ENCODE measurements at places on chromosomes 2 and 18. TPM values are rescaled to one million over a fixed set of nuclear protein-coding genes. Genes with fewer than 3 reads are reported as not detected.

TIA1 gene
- 58.1 TPM for total RNA-seq

CHN1 gene
- total RNA-seq = 6.1 TPM

VWC2L gene
- total RNA-seq = not detected

SGO2 gene
- 1.3 TPM for total RNA-seq

C2orf80 gene
- total RNA-seq = not detected

IL1A gene
- not detected for total RNA-seq

NOSTRIN gene
- 11.9 TPM for total RNA-seq

MREG gene
- 0.82 TPM for total RNA-seq

TMEM17 gene
- 2.5 TPM for total RNA-seq

DNA sequence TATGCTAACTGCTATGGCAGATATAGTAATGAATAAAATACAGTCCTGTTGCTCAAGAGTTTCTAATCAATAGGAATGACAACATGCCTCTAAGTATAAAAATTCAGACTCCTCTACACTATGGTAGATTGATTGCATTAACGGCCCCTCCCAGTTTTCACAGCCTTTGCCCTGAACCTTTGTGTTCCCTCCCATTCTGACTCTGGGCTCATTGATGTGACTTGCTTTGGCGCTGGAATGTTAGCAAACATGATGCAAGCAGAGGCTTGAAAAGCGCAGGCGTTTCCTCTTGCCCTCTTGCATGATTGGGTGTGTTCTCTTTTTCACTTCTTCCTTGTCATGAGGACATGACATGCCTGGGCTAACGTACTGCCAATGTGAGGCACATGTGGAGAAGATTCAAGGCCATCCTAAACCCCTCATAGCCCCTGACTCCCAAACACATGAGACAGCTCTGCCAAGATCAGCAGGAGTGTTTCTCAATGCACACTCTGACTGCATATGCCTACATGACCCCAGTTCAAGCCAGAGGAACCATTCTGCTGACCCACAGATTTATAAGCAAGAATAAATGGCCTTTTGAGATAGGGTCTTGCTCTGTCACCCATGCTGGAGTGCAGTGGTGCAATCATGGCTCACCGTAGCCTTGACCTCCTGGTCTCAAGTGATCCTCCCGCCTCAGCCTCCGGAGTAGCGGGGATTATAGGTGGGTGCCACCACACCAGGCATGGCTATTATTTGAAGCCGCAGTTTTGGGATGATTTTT lies 49.7 kb upstream of the CD28 start:
- peak; percentile 32 for DNase-seq

DNA sequence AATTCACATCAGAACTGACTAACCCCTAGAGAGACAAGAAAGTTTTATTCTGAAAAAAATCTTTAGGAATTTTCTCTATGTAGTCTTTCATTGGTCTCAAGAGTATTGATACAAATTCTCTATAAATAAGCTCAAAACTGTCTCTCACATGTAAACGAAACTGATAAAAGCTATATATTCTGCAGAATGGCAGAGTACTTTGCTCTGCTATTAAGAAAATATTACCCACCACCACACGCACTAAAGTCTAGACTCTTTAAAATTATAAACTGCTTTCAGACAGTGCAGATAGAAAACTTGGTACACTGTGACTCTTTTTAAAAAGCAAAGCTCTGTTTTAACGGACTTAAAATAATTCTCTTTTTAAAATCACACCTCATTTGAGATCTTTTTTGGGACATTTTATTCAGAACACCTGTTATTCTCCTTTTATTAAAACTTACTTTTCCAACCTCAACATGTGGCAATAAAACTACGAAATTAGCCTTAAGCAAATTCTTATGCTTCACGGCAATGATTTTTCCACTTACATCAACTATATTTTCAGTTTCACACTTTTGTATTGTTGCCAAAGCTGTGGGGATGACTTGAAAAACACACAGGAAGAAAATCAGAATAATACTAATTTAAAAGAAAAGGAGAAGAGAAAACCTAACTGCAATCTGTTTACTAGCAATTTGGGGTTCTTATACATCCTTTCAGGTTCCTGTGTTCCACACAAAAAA lies 58.0 kb downstream of the CCDC88A start:
- no peak for DNase-seq

DNA sequence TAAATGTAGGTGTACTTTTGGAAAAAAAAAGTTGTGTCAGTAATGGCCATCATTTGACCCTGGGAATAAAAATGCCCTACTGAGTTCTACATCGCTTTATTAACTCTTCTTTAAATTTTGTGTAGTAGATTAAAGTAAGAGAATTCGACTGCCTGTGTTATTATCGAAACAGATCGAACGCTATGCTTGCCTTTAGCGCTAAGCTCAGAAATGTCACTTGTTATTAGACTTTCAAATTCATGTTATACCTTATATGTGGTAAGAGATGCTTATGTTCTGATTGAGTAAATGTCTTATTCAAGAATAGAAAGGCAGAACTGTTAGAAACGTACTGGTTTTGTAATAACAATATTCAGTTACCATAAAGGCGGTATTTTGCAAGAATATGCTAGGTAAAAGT lies 1.4 kb downstream of the UGP2 start:
- DNase-seq = no peak

GRCh38 chr2:99609851-99610381 lies 120.1 kb upstream of the REV1 start:
- no peak for DNase-seq

GRCh38 chr2:181231886-181232621 lies 225.1 kb upstream of the ITGA4 start:
- DNase-seq = no peak

GRCh38 chr2:241863536-241863954 lies 4.9 kb upstream of the PDCD1 start:
- DNase-seq = no peak

DNA sequence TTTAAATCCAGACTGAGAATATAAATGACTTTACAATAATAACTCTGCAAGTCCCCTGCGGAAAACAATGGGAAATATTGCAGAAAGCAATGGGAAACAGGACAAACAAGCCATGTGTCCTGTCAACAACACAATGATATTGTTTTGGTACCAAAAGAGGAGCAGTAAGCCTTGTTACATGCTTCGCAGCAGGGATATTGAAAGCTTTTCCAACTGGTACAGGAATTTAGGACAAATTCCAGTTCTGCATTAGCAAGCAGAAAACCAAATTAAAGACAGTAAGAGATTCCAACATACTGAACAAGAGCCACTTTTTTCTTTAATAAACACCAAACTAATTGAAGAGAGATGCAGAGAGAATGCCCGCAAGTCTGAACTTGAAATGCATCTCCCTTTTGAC lies 30.0 kb downstream of the FRZB start:
- no peak for DNase-seq

DNA sequence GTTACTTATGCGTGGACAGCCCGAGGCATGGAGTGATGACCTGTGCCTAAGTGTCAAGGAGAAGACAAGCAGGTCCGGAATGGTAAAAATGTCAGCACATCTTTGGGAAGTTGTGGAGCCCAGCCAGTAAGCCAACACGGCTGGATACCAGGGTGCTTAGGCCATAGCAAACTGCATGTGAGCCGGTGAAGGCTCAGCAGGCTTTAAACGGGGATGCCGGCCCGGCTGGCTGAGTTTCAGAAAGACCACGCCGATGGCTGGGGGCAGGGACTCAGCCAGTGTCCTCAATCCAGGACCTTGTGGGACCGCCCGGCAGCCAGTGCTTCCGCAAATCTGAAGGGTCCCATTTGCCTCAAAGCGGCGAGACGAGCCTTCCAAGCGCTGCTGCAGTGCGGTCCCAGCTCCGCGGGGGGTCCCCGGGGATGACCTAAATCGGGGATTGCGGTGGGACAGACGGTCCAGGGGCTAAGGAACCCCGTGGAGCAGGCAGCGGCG lies 946 bp upstream of the AGAP1 start:
- peak; percentile 30 for DNase-seq

GRCh38 chr2:6896930-6897759 lies 19.6 kb downstream of the RSAD2 start:
- no peak for DNase-seq

GRCh38 chr18:72470391-72470790 lies 73.8 kb downstream of the CBLN2 start:
- DNase-seq = no peak

DNA sequence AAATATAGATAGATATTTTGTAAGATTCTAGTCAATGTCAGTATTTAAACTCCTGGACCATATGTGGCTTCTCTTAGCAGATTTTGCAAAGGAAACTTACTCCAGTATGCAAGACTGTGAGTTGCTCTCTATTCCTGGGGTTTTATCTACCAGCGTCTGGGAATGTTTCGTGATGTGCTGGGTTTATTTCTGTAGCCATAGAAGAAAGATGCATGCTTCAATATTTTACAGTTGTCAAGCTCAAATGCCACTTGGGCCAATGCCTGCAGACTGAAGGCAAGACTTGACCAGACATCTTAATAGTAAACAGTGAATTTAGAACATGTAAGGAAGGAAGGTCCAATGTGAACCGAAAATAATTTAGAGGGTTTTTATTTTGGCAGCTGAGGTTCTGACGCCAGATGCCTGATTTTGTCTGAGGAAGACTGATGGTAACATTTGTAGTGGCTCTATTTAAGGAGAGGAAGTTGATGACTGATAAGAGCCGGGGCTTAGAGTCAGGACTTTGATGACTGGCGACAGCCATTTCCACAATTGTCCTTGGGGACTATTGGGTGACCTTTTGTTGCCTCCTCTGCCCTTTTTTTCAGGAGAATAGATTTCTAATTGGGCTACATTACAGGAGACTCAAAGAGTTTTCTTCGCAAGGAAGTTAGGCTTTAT lies 154.3 kb downstream of the RAPGEF4 start:
- DNase-seq = peak; percentile 37

DNA sequence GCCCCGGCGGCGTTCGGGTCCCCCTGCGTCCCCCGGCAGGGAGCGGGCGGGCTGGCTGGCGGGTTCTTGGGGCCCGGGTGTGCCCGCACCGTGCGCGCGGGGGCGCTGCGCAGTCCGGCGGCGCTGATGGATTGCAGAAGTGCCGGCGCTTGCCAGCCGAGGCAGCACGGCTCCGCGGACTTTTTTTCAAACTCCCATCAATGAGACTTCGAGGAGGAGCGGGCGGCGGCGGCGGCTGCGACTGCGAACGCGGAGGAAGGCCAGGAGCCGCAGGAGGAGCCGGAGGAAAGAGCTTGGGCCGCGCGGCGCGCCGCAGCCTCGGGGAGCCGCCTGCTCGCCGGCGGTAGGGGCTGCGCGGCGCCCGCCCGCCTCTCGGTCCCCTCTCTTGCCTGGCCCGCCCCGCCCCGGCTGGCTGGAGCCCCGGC lies at the start of gene GLI2:
TSS of gene GLI2 (plus strand) at position 123 of the 425 bp plus-strand sequence. CDS start 61,453 bp downstream, outside the sequence.
- DNase-seq = peak; percentile 65

GRCh38 chr18:79260023-79260422 lies 135.7 kb upstream of the NFATC1 start:
- DNase-seq = no peak

DNA sequence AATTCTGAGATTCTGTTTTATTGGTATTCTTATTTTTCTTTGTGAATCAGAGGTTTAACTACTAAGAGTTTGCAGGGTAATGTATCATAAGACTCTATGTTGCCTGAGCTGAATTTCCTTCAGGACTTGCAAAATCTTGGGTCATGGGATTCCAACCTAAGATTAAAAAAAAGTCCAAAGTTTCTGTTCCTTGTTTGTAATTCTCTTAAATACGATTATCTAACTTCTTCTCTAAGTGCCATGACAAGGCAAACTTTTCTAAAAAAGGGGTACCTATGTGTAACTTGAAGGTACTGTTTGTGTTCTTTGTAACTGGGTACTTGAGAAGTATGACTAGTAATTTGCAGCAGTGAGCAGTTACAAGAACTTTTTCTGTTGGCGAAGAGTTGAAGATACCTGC lies 181.3 kb upstream of the ZEB2 start:
- no peak for DNase-seq

GRCh38 chr2:178324077-178324476 lies 126.9 kb downstream of the PRKRA start:
- DNase-seq = no peak

GRCh38 chr2:101469863-101470262 lies 5.0 kb downstream of the RFX8 start:
- no peak for DNase-seq

DNA sequence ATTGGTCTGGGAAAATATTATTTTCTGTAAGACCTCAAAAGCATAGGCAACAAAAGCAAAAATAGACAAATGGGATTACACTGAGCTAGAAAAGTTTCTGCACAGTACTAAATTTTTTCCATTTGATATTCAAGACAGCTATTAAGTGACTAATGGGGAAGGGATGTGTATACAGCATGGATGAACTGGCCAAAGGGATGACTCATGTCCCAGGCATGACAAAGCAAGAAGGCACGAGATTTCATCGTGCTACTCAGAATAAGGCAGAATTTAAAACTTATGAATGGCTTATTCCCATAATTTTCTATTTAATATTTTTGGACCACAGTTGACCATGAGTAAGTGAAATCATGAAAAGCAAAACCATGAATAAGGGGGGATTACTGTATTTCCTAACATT lies 1250.1 kb upstream of the GYPC start:
- DNase-seq = no peak

GRCh38 chr2:26691881-26692278 lies 642 bp upstream of the KCNK3 start:
- DNase-seq = no peak

DNA sequence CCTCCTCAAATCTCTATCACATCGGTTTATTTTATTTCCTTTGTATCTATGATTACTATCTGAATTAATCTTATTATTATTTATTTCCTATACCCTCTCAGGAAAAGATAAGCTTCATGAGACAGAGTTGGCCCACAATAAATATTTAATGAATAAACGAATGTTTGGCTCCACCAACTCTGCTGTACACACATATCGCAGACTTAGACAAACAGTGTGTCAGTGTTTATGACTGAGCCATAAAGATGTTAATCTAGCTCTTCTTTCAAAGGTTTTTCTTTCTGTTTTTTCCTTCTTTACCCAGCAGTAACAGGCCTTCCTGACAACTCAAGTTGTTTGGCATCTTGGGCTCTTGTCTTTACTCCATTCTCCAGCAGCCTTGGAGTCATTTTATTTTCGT lies 329.5 kb downstream of the CDH2 start:
- no peak for DNase-seq

DNA sequence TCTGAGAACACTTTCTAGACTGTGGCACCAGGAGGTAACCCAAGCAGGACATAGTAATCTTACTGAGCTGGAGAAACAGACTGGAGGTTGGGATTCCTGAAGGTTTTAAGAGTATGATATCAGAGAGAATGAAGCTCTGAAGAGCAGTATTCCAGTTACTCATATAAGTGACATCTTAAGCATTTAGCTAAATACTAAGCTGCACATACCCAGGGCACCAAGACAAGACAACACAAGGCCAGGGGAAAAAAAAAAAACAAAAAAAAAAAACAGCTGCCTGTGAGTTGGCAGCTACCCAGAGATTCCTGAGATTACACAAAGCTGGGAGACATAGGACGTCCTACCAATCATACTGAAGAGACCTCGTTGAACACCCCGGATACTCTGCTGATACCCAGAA lies 175.8 kb downstream of the SRBD1 start:
- no peak for DNase-seq

- peak; percentile 18 for DNase-seq
Observed at GRCh38 chr2:567865-568638, 109.2 kb downstream of the TMEM18 start.
